Sciatic nerve (tissue), 2 donors: ENCODE measurements at places on chromosomes 16 and 17. TPM values are rescaled to one million over a fixed set of nuclear protein-coding genes. Genes with fewer than 3 reads are reported as not detected.

GRCh38 chr16:57804111-57804837 is 2.0 kb upstream of the KIFC3 start:
- DNase-seq = no peak

DNA sequence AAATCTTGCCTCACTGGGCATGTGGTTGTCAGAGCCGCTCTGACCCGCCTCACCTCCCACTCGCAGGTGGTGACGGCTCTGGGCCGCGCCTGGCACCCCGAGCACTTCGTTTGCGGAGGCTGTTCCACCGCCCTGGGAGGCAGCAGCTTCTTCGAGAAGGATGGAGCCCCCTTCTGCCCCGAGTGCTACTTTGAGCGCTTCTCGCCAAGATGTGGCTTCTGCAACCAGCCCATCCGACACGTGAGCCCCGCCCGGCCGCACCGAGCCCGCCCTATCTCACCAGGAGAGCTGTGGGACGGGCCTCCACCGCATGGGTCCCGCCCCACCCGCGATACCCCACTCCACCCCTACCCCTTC is 4.0 kb downstream of the TGFB1I1 start:
- no peak for DNase-seq

GRCh38 chr17:45394913-45395568 is 37.6 kb downstream of the ARHGAP27 start:
- peak; percentile 82 for DNase-seq

GRCh38 chr16:67329901-67330300 is 3.3 kb downstream of the LRRC36 start:
- DNase-seq = no peak

GRCh38 chr17:70208825-70209555 is 39.7 kb downstream of the KCNJ2 start:
- DNase-seq = no peak

GRCh38 chr16:73891129-73891542 is 405.5 kb upstream of the PSMD7 start:
- no peak for DNase-seq

Gene HAS3
- 2.7 TPM for total RNA-seq

GRCh38 chr17:63429766-63430165 is 16.3 kb downstream of the CYB561 start:
- DNase-seq = no peak

GRCh38 chr17:72343911-72344310 is 223.1 kb downstream of the SOX9 start:
- peak; percentile 42 for DNase-seq

DNA sequence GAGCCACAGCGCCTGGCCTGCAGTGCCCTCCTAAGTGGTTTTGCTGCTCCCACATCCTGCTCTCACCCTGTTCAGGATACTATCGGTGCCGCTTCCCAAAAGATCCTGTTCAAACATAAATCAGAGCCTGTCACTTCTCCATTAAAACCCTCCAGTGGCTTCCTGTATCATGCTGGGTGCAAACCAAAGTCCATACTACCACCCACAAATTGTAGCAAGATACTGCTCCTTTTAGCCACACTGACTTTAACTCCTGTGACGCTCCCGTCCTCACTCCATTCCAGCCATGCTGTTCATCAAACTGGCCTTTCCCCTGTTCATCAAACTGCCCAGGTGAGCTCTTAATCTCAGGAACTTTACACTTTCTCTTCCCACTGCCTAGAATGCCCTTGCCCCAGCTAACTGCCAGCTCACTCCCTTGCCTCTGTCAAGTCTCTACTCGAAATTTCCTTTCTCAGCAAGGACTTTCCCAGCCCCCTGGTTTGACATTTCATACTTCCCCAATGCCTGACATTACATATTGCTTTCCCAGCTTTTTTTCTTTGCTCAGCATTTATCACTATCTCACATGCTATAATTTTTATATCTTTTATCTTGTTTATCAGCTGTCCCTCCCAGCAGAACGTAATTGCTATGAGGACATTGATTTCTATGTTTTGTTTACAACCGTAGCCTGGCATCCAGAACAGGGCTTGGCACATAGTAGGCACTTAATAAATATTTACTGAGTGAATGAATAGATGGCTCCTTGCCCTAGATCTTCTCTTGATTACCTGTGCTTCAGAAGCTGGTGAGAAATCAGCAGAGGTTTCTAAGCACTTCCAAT is 44.3 kb upstream of the SMURF2 start:
- no peak for DNase-seq

DNA sequence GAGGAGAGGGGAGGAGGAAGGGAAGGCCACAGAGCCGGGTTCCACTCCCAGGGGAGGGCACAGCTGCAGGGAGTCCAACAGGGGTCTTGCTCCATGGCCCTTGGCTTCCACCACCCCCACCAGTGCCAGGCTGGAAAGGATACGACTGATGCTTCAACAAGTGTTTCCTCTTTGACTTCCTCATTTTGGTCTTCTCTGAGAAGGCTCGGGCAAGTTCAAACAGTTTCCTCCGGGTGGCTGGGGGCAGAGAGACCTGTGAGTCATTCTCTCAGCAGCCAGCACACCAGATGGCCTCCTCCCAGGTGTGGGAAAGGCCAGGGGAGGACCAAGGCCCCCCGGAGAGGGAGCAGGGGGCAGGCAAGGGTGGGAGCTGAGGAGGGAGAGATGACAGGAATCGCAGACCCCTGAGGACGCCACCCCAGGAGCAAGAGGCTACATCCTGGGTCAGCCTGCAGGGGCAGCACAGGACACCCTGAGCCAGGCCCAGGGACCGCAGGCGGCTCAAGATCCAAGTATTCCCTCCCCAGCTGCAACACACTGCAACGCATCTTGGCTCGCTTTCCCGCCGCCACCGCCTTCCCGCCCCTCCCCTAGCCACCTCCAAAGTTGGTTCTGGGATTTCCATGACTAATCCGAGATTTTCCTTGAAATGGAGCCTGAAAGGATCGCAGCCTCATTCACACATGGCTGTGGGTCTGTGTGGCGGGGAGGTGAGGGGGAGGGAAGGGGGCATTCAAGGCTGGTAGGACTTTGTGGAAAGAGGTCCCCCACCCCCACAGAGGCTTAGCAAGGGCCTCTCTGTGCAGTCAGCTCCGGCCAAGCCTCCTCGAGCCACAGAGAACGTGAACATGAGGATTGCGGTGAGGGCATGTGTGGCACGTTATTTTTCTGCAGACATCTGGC is 18.4 kb upstream of the MRPS23 start:
- DNase-seq = peak; percentile 85

Gene TEKT3
- 3.5 TPM for total RNA-seq

- DNase-seq = peak; percentile 28
Observed at GRCh38 chr16:88008840-88009239, 57.6 kb downstream of the BANP start.

DNA sequence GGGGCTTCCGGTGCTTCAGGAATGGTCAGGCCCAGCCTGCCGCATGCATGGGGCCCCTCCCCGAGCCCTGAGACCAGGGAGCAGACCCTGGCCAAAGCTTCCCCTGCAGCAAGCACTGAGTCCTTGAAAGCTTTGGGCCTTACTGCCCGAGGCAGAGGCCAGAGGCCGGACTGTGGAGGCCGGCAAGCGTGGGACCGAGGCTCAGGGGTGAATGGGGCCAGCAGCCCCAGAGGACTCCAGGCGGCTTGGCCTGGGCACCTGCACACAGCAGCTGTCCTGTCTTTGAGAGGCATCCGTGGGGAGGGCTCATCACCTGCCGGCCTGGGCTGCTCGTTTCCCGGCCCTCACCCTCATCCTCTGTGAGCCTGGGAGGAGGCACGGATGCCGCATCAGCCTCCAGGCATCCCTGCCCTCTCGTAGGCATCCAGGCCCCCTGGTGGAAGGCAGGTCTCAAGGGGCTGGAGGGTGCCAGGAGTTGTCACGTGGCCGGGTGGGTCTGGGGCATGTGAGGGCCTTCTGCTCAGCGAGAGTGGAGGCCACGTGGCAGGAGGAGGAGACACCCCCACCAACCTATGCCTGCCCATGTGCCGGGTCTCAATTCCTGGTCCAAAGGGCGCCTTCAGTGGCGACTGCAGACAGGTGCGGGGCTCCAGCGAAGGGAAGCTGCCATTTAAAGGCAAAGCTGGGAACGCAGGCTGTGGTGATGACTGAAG is 31.4 kb downstream of the CACNA1H start:
- DNase-seq = no peak

Gene ASIC2
- 1.1 TPM for total RNA-seq

Gene ITGAD
- total RNA-seq = 0.89 TPM

DNA sequence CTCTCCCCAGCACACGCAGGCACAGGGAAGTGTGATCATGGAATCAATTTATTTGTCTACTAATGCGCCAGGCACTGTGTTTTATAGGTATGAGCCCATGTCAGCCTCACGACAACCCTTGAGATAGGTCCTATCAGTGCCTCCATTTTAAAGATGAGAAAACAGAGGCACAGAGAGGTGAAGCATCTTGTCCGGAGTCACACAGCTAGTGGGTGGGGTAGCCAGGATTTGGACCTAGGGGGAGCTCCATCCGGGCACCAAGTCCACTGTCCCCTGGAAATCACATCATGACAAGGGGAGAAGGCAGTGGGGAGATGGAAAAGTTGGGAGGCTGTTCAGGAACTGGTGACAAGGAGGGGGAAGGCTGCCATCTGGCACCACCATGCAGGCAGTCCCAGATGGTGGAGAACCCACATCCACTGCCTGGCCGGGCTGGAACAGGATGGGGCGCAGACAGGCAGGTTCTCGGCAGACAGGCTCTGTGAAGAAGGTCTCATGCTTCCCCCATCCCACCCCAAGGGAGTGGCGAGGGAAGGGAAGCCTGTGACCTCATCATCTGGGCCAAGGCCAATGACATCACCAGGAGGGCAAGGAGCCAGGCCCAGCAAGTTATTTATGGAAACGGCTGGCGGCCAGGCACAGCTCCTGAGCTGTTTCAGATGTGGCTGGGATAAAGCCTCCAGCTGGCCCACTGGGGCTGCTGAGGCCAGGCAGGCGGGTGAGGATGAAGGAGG is 126.0 kb upstream of the SDK2 start:
- DNase-seq = peak; percentile 90

DNA sequence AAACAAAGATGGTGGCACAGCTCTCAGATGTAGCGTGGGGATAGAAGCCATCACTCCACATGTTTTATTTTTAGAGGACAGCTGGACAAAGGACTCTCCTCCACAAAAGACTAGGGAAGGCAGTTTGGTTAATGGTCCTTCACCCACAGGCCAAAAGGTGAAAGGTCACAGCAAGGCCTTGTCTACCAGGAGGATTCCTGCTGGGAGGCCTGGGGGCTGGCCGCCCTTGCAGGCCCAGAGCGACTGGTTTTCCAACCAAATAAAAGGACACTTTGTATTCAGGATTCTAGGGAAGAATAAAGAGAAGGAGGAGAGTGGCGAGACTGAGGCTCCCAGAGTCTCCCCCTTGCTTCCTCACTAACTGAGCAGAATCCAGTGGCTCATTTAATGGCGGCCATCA is 94.3 kb downstream of the AXIN2 start:
- DNase-seq = no peak

DNA sequence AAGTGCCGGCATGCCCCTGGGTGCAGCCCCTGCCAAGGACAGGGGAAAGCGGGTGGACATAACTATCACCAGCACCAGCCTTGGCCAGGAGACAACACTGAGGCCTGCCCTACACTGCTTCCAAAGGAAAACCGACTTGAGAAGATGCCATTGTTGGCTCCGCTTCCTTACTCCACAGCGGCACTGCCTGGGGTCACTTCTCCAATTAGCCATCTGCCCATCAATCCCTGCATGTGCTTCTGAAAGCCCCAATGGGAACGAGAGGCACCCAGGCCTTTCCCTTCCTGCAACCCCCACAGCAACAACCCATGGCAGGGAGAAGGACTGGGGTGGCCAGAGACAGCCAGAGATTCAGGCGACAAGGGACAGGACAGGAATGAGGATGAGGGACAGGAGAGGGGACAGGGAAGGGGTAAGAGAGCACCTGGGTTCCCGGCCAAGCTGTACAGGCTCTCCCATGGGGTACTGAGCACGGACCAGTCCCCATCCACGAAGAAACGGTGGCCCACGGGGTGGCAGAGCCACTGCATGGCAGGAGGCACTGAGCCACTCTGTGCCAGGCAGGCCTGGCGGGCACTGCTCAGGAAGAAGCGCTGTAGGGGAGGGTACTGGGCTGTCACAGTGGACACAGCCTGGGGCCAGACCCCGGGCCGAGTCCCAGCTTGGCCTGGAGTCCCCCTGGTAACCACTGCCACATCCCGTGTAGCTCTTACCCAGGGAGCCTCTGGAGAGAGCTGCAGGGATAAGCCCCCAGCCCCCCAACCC is 21.2 kb downstream of the SREBF1 start:
- DNase-seq = no peak

GRCh38 chr16:73234496-73234895 is 186.6 kb upstream of the ZFHX3 start:
- DNase-seq = no peak

Gene KCNJ16
- total RNA-seq = 10.3 TPM

DNA sequence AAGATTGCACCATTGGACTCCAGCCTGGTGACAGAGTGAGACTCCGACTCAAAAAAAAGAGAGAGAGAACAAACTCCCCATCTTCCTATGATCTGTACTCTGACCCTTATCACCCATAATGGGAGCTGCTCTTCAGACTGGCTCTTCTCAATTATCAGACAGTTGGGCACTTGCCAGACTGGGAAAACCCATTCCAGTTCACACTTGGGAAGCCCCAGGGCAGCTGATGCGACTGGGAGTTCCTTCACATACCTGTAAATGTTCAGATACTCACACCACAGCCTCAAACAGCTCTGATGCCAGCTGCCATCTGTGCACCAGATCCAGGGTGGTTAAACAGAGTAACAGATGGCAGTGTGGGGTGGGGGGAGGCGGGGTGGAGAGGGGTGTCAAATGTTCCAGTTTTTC is 23.8 kb upstream of the TMEM101 start:
- DNase-seq = no peak

DNA sequence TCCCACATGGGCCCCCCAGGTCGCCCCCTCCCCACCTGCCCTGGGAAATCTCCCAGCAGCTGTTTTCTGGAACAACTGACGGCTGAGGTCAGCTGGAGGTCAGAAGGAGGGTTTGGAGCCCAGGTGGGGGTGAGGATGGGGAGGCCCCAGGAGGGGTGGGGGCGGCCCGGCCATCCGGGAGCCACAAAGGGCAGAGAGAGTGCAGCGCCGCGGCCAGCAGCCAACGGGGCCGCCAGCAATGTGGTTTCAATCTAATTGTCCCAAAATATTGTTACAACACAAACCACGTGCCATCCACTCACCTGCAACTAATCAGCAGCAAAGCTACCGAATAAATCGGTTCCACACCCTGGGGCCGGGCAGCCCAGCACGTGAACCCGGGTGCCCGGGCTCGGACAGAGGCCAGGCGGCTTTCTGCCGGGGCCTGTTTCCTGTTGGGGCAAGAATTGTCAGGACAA is 28.3 kb upstream of the SLC38A10 start:
- no peak for DNase-seq

GRCh38 chr16:3889059-3889458 is 8.5 kb upstream of the CREBBP start:
- peak; percentile 6 for DNase-seq

GRCh38 chr16:57900796-57901479 is 70.0 kb downstream of the CNGB1 start:
- no peak for DNase-seq
